ENCODE measurements at places on chromosomes 6 and 20.

- DNase-seq, result no peak
Measured at GRCh38 chr20:4036351-4036750, 21.0 kb upstream of the RNF24 start.

DNA sequence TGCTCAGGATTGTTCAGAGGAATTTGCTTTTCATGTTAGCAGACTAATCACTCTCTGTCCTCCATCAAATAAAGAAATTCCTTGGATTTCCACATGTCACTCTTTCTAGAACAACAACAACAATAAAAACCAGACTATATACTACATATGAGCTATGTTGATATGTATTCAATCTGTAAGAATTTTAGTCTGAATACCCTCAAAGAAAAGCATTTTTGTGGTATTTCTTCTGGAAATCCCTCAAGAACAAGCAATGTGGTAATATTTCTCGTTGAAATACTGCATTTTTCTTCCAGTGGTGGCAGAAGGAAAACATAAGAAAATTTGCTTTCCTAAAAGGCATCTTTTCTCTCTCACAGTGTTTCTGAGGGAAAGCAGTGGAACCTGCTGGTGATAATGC, 312.6 kb upstream of the RSPO3 start:
- DNase-seq, result no peak

GRCh38 chr6:148452876-148453275, 110.2 kb downstream of the SASH1 start:
- DNase-seq, result no peak

DNA sequence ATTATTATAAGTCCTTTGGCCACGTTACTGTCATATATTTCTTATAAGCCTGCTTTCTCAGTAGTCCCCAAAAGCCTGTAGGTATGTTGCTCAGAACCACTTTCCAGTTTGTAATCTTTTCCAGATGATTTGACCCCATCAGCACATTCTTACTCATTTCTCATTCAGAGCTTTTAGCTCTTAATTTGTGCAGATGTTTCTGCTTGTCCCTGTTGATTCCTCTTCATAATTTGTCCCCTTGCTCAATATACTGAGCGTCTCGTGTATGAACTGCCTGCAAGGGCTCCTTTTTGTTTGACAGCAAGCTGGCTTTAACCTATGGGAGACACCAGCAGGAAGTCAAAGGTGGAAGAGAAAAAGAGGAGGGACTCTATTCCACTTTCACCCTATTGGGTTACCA, 733.8 kb upstream of the GJE1 start:
- no peak for DNase-seq

- no peak for DNase-seq
Measured at GRCh38 chr6:10599046-10599445, 77.9 kb downstream of the GCNT2 start.

DNA sequence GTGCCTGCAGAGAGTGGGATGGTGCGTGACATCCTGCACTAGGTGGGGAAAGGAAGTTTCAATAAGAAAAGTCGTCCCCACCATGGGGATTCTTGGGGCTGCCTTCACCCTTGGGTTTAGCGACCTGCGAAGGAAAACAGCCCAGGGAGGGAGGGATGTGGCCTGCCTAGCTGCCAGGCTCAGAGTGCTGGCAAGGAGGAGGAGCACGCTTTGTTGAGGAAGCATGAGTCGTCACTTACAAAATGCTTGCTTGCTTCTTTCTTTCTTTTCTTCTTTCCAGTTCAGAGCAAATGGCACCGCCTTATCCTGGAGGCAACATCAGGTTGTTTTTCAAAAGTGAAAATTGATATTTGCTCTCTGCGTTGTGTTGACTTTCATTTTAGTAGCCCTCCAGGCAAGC, 123.2 kb downstream of the TFAP2C start:
- no peak for DNase-seq

DNA sequence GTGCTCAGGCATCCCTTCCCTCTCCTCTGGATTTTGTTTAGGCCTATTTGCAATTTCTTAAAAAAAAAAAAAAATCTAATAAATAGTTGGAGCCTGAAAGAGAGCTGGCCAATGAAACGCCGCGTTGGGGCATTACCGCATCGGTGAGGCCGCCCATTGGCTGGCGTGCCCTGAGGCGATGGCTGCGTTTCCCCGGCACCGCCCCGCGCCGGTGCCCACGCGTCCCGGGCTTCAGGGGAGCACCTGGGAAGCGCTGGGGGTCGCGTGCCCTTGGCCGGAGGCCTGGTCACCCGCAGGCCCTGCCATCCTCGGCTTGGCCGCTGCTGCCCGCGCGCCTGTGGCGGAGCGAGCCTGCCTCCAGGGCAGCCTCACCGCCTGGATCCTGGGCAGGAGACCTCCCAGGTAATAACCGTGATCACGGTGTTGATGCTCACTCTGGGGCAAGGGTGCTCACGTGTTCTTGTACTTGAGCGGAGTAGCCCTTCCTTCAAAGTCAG, 155.4 kb downstream of the NRN1 start:
- DNase-seq, result no peak

- DNase-seq, result no peak
Measured at GRCh38 chr6:2396846-2397630, 151.6 kb upstream of the GMDS start.

DNA sequence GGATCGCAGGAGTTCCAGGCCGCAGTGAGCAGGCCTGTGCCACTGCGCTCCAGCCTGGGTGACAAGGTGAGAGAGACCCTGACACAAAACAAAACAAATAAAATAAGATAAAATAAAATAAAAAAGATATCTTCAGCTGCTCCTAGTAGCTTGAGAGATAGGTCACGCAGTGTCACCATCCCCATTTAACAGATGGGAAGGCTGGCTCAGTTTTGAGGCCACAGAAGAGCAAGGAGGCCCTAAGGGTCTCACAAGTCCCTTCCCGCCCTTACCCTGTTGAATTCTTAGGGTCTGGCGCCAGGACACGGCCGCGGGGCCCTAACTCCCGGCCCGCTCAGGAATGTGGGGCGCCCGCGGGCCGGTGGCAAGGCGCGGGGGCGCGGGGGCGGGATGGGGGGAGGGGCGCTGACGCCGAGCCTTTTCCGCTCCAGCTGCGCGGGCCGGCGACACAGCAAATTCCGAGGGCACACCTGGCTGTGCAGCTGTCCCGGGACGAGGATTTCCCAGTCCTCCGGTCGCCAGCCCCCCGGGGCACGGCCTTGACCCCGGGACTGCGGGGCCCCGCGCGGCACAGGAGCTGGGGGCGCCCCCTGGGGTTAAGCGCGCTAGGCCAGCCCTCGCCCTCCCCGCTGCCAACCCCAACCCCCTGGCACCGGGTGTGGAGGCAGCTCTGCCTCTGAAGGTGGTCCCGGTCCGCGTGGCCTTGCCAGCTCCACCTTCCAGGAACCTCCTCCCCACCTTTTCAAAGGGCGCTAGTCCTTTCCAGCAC, 10.3 kb upstream of the R3HDML start:
- no peak for DNase-seq

DNA sequence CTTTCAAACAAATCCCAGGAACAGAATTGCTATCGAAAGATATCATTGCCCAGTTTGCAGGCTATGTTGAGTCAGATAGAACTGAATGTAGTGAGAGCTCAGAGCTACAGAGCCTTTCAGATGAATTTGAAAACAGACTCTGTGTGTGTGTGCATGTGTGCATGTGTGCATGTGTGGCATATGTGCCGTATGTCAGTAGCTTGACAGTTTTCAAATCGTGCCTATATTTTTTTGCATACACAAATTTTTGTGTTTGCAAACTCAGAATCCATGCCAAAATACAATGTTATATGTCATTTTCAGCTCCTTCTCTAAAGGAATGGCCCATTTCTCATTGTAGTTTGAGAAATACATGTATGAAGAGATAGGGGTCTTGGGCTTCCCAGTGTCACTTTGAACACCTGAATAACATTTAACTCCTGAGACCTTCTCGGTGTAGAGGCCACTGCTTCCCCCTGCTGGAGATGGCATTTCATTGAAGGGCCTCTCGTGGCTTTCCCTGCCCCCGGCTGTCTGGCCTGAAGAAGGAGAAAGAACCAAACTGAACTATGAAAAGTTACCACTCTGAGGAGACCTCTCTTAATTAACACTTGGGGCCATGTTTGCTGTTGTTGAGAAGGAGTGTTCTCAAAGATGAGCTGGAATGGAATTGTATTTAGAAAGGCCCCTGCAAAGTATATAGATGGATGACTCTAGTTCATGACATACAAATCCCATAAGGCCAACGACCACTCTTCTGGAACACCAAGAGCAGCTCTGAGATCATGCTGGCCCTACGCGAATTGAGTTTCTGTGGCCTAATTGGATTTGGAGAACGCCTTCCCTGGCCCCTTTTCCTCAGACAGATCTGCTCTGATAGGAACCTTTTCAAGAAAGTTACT, 58.7 kb downstream of the VAPB start:
- peak; percentile 8 for DNase-seq

DNA sequence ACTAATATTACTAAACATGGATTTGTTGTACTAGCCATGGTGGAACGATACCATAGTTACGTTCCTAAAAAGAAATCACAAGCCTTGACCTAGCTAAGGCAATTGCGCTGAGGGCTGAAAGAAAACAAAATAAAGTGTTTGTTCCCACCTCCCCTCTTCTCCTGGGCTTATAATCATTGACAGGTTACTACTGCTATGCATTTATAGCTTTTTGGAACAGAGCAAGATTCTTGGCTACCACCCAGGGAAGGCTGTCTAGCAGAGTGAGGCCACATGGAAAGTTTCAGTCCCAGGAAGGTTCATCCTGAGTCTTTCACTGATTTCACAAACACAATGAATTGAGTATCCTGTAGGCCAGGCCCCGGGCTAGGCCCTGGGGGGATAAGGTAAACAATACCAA, 84.6 kb downstream of the TMEM170B start:
- DNase-seq, result no peak

DNA sequence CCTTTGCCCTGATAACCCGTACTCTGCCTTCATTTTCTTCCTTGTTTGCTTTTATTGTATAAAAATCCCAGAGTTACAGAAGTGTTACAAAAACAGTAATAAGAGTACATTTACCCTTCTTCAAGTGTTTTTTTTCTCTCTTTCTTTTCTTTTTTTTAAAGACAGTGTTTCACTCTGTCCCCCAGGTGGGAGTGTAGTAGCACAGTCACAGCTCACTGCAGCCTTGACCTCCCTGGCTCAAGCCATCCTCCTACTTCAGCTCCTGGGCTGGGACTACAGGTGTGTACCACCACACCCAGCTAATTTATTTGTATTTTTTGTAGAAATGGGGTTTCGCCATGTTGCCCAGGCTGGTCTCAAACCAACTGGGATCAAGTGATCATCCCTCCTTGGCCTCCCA, 402.7 kb downstream of the CDKAL1 start:
- no peak for DNase-seq

- no peak for DNase-seq
Measured at GRCh38 chr20:57188576-57189079, 77.8 kb downstream of the BMP7 start.

GRCh38 chr6:170082531-170083187, 208.2 kb downstream of the DLL1 start:
- DNase-seq, result no peak

GRCh38 chr20:54291339-54292010, 83.6 kb downstream of the PFDN4 start:
- DNase-seq, result no peak

DNA sequence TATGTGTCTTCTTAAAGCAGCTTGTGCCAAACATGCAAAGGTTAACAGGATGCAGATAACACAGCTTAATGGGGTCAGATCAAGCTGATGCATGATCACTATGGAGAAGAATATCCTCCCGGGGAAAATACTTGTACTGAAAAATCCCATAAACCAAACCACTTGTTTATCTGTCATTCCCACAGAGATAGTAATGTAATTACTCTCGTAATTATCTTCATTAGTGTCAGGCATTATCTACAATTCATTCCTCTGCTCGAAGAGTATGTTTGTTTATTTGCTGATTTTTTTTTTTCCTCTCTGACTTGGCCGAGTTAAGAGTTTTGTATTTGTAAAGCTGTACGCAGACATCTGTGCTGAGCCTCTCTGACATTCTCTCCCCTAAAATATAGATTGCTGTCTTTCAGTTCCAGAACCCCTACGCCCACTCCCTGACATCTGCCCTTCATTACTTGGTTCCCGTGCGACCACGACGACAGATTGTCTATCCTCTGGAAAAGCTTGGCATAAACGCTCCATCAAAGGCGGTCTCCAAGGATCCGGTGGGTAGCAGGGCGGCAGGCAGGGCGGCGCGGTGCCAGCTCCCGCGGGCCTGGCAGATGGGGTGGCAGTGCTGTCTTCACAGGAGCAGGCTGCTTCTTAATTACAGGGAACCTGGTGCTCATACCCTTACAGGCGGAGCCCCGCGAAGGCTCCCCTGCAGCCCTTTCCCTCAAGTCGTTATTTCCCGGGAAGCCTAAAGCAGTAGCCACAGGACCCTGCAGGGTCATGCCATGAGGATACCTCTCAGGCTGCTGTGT, 147.2 kb downstream of the CFAP61 start:
- DNase-seq, result no peak

- DNase-seq, result peak; percentile 79
Measured at GRCh38 chr6:32192608-32193039, at the start of gene GPSM3. Gene GPSM3 (minus strand): TSS chr6:32192643. CDS start chr6:32192513, 130 bp downstream.

- DNase-seq, result no peak
Measured at GRCh38 chr20:36890586-36890985, 14.6 kb downstream of the TLDC2 start.

DNA sequence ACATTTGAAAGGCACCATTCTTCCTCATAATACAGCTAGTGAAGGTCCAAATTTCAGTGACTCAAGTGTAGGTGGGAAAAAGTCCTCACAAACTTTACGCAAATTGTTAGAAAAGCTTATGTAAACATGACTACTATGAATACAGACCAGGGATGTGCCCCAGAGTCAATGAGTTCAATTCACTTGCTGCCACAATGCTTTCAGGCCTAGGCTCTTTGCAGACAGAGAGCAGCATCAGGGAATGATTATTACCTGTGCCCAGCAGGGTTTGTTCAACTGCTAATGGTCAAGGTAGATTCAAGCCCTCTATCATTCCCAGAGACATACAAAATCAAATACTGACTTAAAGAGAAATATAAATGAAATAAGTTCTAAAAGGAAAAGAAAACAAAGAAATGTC, 84.0 kb downstream of the LAMA2 start:
- no peak for DNase-seq

- no peak for DNase-seq
Measured at GRCh38 chr6:39998126-39998525, 63.9 kb upstream of the MOCS1 start.

DNA sequence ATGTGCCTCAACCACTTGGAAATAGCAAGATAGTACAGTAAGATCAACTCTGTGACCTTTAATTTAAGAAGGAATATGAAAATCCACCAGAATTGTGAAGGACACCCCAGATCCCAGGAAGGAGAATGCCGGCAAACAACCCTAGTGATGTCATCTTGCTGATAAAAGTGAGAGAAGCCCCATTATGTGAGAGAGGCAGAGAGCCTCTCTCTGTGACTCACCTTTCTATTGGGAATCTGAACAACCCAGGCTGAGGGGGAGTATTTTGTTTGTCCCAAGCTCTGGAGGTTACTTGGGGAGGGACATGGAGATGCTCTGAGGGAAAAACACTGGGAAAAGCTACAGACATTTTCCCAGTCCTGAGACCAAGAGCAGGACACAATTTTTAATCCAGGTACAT, 188.3 kb upstream of the FERMT1 start:
- DNase-seq, result no peak

DNA sequence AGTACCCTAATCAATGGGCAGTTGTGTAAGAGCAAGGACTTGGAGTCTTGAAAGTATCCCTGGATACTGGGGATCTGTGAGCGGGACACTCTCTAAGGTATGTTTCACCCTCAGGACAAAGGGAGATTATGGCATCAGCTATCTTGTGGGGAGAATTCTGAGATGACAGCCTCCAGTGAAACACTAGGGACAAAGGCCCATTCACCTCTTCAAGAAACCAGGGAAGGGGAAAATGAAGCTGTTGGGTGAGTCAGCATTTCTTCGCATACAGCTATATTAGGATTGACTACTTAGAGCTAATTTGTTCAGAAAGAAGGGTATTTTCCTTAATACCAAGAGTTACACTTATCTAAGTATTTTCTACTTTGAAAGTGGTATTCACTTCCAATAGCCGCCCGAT, 35.9 kb downstream of the OPN5 start:
- no peak for DNase-seq

Measured in GDM1 (cell line).